Right atrium auricular region (tissue), 2 donors: ENCODE measurements at places on chromosomes 13 and 19.

DNA sequence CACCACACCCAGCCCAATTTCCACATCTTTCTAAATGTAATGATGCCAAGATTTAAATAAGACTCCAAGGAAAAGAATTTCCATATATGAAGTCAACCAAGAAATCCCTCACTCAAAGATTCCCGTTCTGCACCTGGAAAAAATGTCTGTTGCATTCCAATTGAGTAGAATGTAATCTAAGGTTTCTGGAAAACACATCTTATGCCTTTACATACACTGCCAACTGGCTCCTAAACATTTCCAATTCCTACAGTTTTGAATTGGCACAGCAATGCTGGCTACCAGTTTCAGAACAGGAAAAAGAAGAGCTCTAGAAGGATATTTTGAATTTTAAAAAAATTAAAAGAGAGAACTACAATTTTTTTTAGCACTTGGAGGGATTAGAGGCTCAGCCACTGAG is 43.0 kb downstream of the COL4A2 start:
- no peak for DNase-seq

GRCh38 chr19:48474084-48474592 is 5.0 kb downstream of the CYTH2 start:
- no peak for DNase-seq

DNA sequence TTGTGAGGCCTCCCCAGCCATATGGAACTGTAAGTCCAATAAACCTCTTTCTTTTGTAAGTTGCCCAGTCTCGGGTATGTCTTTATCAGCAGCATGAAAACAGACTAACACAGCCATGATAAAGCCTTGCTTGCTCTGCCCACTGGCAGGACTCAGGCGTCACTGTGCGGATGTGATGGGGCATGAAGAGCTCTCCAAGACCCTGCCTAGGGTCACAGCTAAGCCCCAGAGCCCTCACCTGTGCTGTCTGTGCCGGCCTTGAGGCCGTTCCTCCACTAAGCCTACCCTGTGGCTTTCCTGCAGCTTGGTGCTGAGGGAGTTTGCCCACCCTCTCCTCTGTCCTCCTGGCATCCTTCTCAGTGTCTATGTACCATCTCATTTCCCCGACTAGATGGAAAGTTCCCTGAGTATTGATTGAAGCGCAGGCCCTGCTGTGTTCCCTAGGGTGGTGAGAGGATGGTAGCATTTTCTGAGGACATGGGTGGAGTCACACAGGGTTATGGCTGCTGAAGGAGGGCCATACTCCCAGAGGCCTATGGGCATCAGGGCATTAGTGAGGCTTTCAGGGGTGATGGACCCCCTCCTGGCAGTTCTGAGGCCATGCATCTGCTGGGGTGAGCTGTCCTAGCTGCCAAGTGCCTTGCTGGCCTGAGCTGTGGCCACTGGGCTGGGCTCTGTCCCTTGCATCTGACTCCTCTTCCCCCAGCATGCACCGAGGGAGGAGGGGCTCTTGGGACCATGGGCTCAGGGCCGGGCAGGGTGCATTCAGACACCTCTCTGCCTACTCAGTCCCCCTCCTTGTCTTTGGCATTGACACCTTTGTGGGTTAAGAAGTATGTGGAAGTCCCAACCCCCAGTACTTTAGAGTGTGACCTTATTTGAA is 75.3 kb downstream of the TEX29 start:
- DNase-seq = no peak

- peak; percentile 47 for DNase-seq
Measured at GRCh38 chr13:111853721-111854120, 213.2 kb upstream of the SOX1 start.

DNA sequence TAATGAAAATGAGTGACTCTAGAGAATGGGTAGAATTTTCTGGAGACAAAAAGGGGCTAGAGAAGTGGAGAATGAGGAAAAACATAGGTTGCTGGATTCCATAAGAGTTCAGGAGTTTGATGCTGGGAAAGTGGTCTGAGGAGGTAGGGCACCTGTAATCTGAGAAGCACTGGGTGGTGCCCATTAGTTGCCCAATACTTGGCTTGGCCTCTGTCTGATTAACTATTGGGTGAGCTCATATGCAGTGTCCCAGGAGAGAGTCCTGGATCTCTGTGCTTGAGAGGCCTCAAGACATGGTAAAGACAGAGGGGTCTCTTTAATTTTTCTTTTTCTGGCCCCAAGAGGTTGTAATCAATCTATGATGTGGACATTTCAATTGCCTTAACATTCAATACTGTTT is 390.1 kb downstream of the TDRD3 start:
- DNase-seq = no peak

GRCh38 chr19:4390017-4390566 is 10.3 kb downstream of the SH3GL1 start:
- no peak for DNase-seq

- peak; percentile 21 for DNase-seq
Measured at GRCh38 chr19:6059396-6059947, 50.8 kb downstream of the RFX2 start.

DNA sequence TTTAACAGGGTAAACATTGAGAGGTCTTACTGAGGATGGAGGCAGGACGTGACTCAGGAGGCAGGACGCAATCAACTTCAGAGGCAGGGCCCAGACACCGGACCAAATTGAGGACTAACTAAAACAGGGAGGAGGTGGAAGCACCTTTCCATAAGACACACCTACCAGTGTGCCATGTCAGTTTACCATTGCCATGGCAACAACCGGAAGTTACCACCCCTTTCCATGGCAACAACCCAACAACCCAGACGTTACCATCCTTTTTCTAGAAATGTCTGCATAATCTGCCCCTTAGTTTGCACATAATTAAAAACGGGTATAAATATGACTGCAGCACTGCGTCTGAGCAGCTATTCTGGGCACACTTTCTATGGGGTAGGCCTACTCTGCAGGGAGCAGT is 53.5 kb upstream of the SOX21 start:
- DNase-seq = no peak

DNA sequence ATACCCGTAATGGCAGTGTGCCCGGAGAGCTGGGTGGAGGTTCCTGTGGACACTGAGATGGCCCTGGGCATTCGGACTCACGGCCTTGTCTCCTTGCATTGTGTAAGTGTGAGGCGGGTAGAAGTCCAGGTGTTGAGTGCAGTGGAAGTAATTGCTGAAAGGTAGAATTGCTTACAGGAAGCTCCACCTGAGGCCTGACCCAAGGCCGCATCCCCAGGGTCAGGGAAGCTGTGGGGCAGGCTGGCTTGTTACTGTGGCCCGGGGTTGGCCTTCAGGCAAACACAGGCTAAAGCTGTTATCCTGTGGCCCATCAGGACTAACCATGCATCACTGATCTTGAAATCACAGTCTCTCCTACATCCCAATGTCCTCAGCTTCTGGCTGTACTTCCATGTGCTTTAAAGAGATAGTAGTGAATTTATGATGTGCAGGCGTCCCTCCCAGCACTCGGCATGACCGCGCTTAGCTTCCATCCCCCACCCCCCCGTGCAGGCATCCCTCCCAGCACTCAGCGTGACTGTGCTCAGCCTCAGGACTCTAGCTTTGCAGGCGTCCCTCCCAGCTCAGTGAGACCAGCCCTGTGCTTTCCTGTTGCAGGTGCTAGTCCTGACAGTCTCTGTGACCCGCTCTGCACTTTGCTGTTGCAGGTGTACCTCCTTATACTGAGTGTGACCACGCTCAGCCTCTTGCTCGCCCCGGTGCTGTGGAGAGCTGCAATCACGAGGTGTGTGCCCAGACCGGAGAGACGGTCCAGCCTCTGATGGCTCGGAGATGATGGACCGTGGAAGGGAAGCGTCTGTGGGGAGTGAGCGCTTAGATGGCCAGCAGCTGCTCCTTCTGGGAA is 35.6 kb upstream of the TFDP1 start:
- DNase-seq = no peak

DNA sequence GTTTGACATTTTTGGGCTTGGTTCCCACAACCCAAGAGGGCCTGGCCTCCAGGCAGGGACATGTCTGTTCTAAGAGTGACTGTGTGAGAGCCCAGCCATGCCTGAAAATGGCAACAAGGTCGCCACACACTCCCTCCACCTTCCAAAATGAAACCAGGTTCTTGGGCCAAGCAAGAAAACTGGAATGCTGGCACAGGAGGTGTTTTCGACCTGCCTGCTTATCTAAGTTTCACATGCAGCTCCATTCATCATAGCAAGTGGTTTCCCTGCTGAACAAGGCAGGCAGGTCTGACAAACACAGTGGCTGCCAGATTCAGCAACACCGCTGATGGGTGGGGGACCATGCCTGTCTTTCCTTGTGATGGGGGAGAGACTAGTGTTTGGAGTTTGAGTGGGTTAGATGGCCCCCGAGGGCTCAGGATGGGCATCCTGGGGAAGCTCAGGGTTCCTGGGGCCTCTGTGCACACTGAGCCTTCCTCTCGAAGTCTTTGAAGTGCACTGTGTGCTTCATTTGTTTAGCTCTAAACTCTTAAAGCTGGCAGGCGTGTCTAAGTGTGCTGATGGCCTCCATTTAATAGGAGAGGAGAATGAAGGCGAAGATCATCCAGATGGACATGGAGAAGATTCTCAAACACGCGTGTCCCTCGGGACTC is 17.9 kb upstream of the GAS6 start:
- DNase-seq = peak; percentile 54

GRCh38 chr13:113121183-113121927 is 1.2 kb upstream of the F10 start:
- DNase-seq = no peak

GRCh38 chr13:42393573-42394360 is 121.8 kb downstream of the AKAP11 start:
- no peak for DNase-seq

DNA sequence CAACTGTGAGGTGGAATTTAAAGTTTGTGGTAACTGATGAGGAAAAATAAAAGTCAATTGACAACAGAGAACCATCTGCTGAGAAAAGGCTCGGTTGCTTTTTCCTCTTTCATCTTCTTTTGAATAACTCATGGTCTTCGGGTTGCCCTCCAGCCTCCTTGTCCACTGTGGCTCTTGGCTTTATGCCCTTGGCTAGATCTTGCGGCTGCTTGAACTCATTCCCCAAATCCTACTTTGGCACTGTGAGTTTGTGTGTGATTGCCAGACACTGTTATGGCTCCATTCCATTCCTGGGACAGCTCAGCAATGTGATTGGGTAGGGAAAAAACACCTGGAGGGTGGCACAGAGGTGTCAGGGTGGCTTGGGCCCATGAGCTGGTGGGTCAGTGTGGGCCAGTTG is 387.4 kb downstream of the DLEU7 start:
- DNase-seq = no peak

DNA sequence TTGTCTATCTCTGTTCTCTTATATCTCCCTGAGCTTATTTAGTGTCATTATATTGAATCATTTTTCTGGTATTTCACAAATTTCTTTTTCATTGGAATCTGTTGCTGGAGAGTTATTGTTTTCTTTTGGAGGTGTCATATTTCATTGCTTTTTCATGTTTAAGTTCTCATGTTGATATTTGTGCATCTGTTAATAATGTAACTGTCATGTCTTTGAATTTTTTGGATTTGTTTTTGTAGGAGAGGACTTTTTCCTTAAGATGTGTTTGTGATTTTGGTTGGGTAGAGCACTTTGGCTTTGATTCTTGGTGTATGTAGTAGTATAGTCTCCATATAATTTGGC is 64.0 kb downstream of the DNAJC3 start:
- DNase-seq = no peak

GRCh38 chr19:17086834-17087233 is 11.3 kb downstream of the MYO9B start:
- no peak for DNase-seq

GRCh38 chr13:26883613-26884257 is 123.1 kb upstream of the GPR12 start:
- DNase-seq = no peak

GRCh38 chr13:40595693-40596092 is 70.7 kb downstream of the FOXO1 start:
- DNase-seq = no peak

DNA sequence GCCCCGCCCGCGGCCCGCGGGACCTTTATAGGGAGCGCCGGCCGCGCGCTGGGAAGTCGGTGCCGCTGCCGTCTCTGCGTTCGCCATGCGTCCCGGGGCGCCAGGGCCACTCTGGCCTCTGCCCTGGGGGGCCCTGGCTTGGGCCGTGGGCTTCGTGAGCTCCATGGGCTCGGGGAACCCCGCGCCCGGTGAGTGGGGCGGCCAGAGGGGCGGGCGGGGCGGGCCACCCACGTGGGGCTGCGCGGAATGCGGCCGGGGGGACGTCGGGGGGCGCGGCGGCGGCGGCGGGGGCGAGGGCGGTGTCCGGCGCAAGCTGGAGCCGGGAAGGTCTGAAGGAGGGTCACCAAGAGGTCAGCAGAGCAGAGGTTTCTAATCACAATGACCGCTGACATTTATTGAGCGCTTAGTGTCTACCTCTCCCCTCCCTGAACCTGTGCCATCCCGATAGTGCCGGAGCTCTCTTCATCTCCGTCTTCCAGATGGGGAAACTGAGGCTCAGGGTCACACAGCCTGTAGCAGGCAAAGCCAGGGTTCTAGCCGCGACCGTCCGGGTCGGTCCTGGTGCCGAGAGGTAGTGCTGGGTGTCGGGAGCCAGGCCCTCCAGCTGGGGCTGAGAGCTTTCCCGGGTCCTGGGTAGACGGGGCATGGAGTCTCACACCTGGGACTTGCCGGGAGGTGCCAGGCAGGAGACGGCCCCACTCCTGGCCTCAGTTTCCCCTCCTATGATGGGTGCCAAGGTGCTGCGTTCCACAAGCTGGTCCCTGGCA is at the start of gene FSTL3:
FSTL3 (plus strand) TSS at position 54 of the 767 bp plus-strand sequence; CDS start at position 86, 32 bp downstream.
- DNase-seq = no peak

- DNase-seq = no peak
Measured at GRCh38 chr13:53241891-53242348, 213.3 kb downstream of the OLFM4 start.
